ENCODE measurements at places on chromosomes 2 and 18.

- no peak for DNase-seq
These were observed 75.6 kb downstream of the COA5 start for GRCh38 chr2:98532756-98533155.

DNA sequence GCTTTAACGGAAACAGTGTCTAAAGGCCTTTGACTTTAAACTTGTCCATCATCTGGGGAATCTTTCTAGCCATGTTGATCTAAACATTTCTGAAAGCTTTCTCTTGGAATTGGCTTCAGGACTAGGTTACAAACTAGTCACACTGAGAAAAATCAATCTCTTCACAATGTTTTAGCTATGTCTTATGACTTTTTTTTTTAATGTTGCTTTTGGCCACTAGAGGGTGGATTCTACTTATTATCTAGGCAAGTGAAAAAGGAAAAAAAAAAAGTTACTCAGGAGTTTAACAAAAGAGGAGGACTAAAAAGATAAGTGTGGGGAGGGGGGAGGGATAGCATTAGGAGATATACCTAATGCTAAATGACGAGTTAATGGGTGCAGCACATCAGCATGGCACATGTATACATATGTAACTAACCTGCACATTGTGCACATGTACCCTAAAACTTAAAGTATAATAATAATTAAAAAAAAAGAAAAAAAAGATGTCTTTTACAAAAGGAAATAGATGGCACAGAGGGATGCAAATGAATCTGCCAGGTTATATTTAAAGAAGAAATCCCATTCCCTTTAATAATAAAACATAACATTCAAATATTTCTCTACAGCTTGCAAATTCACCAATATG lies 160.4 kb upstream of the PID1 start:
- no peak for DNase-seq

DNA sequence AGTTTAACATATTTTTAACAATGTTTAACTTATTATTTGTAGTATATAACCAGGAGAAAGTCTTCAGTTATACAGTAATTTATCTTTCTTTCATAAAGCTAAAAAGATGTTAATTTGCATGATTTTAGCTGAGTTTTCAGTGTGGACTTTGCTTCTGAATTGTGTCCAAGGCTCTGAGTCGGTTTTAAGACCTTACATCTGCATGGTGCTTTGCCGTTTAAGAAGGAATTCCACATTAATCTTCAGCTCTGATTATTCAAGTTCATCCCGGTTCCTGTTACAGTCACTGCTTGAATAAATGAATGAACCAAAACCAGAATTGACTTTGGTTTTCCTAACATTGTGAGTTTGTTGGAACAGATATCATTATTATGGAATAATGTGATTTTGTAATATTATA lies 419.7 kb upstream of the RGPD4 start:
- DNase-seq: no peak

DNA sequence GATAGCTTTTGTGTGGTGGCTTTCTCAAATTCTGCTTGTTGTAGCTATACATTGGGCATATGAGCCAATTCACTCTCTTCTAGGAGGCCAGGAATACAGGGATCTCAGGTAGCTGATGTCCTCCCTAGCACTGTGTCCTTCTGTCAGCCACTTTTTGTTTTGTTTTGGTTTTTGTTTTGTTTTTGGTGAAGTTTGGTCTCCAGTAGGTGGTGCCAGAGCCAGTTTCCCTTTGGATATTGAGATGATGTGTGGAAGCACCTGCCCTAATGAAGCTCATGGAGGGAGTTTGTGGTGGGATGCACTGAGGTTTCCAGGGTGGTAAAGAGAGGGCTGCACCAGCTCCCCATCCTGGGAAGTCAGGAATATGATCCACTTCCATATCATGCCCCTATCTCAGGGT lies 100.5 kb upstream of the VWC2L start:
- DNase-seq: no peak

- DNase-seq: no peak
These were observed 140.3 kb upstream of the FOSL2 start for GRCh38 chr2:28252311-28252710.

Measured in stimulated activated CD4-positive, alpha-beta T cell treated with anti-CD3 and anti-CD28 coated beads, Interleukin-1b, Interleukin-23, amount 100 ng/mL, for 1 hour (primary cell).